GM19239 (cell line): ENCODE measurements at places on chromosomes 6 and 20.

DNA sequence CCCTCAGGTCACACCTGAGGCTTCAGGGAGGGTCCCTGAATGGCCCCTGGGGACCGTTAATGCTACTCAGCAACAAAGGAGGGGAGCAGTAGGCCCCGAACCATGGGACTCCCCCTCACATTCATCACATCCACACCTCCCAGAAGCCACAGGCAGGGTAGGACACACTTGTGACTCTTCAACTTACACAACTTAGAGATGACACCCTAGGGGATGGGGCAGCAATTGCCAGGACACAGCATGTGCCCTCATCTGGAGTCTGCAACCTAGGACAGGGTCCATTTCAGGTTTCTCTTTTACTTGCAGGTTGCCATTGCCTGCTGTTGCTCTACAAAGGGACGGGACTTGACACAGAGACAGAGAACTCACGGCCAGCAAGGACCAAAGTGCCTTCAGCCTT lies 770 bp downstream of the ULBP3 start:
- DNase-seq: no peak

DNA sequence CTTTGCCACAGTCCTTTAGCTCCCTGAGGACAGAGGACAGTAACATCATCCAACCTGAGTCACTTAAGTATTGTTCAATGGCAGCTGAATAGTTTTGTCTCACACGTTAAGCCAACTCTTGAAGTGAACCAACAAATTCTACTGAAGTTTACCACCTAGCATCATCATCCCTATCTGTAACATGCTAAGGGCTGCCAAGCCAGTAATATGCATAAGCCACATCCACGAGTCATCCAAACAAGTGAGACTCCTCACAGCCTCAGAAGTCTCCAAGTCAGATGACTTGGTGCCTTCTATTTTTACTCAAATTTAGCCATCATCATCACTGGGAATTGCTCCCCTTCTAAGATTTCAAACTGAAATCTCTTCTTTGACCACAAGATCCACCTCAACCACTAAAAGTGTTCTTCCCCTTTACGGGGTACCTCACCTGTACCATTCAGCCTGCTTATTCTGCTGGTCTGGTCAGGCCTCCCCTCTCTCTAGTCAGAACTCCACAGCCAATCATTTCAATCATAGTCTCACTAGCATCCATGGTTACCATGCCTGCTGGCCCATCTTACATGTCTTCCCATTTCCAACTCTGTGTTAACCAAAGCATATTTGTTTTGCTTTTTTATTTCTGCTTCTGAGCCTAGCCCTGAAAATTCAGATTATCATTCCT lies 73.7 kb downstream of the DTNBP1 start:
- DNase-seq: no peak

DNA sequence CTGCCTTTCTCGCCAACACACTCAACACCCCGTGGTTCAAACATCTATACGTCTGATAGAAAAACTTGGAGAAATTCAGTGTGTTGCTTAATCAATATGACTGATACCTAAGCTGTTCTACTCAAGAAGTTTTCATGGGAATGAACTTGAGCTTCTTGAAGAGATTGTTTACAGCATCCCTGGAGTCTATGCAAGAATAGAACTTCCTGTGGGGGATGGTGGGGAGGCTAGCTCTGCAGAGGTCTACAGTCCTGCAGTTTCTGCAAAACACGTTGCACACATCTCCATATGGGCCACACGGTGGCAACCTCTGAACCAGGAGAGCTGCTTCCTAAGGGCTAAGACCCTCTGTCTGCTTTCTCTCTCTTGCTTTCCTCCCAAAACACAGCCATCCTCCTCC lies 32.7 kb upstream of the FANCE start:
- DNase-seq: no peak

- DNase-seq: no peak
These were observed 751.6 kb downstream of the EYS start for GRCh38 chr6:64955435-64955848.

GRCh38 chr6:80930376-80930775 lies 822.1 kb downstream of the TENT5A start:
- DNase-seq: no peak

GRCh38 chr20:53252002-53252401 lies 279.8 kb downstream of the TSHZ2 start:
- DNase-seq: no peak

- DNase-seq: no peak
These were observed 77.8 kb upstream of the SLC35B3 start for GRCh38 chr6:8513174-8513573.

DNA sequence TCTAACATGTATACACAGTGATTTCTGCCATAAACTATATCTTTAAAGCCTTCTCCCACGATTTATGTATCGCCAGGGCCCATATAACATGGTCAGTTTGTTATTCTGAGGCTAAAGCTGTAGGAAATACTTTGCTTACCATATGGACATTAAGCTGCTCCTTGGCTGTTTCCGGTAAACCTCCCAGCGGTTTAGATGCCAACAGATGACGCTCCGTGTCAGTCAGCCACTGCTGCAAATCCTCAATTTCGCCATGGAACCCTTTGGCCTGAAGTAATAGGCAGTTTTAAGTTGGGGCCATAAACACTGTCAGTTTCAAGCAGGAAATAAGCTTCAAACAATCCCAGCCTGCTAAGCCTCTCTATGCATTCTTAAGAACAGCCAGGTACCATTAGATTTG lies 145.4 kb downstream of the DST start:
- DNase-seq: no peak

- DNase-seq: no peak
These were observed 201.0 kb downstream of the SYNDIG1 start for GRCh38 chr20:24670341-24670872.

GRCh38 chr6:107064579-107065065 lies 36.6 kb downstream of the MTRES1 start:
- DNase-seq: no peak

DNA sequence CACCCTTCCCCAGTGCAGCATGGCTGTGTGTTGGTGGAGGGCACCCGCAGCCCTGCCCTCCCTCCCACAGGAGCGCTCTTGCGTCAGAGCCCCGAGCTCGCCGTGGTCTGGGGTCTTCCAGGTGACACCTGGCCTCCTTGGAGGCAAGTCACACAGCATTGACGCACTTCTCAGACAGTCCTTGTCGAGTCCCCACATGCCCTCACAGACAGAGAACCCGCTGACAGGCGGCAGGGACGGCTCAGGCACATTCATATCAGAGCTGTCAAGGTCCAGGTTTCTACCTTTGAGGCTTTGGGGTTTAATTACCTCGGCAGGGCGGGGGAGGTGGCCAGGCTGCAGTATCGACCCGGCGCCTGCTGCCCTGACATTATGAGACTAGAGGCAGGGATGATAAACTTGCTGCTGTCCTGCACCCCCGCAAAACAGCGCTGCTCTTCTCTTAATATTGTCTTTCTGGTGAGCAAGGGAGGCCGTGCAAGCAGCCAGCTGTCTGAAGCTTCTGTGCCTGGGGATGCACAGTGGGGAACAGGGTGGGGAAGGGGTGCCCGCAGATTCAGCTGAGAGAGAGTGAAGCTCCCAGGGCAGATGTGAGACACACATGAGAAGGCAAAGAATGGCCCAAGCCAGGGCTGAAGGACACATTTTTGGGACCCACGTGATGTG lies 4.7 kb downstream of the NPEPL1 start:
- DNase-seq: no peak

DNA sequence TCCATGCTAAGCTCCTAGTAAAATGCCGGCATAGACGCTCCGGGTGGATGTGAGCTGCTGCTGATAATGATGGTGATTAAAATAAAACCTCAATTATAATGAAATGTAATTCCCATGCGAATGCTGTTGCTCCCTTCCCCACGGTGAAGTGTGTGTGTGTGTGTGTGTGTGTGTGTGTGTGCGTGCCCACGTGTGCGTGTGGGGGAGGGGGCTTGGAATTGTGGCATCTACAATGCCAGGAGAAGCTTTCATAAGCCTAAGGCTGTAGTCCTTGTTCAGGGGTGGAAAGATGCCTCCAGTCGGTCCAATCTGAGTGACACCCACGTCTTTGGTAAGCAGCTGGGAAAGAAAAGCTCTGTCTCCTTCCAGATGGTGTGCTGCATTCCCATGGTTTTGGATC lies 137.9 kb downstream of the CDH26 start:
- DNase-seq: no peak

DNA sequence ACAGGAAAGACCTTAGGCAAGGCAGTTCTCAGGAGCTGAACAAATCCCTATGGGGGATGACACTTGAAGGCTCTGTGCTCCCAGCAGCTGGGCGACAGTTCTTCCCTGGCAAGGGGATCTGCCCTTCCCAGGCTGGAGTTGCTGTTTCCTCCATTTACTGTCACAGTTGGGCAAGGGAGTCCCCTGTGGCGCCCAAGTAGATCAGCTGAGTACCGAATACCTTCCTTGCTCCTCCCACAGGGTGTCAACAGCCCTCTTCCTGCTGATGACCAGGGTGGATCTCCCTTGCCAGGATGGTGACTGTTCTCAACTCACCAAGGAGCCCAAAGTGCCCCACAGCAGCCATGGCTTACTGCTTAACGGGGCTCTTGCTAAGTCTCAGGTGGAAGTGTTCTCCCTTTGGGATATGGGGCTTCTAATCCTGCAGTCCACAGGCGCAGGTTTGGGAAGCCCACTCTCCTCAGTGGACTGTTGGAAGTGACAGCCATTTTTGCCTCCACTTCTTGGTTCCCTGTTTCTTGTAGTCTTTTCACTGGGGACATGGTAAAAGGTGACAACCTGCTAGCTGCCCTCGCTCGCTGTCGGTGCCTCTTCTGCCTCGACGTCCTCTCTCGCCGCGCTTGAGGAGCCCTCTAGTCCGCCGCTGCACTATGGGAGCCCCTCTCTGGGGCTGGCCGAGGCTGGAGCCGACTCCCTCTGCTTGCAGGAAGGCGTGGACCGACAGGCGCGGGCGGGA lies 5.7 kb upstream of the PSMG4 start:
- no peak for DNase-seq

DNA sequence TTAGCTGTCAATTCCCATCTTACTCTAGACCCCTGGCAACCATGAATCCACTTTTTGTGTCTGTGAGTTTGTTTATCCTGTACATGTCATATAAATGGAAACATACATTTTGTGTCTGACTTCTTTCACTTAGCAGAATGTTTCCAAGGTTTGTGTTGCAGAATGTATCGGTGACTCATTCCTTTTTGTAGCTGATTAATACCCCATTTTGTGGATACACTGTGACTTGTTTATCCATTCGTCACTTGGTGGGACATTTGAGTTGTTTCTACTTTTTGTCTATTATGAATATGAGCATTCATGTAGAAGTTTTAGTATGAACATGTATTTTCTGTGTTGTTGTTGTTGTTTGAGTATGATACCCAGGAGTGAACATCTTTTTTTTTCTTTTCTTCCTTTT lies 21.4 kb downstream of the CDYL start:
- no peak for DNase-seq

DNA sequence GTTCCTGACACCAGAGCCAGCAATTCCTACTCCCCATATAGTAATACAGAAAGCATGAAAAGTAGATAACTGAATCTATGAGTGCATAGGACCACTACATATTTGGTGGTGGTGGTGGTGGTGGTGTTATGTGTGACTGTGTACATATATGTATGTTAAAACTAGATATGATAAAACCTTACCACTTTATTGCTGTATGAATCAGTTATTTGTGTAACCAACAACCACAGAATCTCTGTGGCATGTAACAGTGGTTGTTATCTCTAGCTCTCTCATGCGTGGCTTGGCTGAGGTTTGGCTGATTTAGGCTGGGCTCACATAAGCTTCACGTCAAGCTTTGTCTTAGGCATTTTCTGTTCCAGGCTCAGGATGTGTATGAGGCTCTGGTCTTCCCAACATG lies 55.7 kb downstream of the PLCB1 start:
- DNase-seq: no peak

DNA sequence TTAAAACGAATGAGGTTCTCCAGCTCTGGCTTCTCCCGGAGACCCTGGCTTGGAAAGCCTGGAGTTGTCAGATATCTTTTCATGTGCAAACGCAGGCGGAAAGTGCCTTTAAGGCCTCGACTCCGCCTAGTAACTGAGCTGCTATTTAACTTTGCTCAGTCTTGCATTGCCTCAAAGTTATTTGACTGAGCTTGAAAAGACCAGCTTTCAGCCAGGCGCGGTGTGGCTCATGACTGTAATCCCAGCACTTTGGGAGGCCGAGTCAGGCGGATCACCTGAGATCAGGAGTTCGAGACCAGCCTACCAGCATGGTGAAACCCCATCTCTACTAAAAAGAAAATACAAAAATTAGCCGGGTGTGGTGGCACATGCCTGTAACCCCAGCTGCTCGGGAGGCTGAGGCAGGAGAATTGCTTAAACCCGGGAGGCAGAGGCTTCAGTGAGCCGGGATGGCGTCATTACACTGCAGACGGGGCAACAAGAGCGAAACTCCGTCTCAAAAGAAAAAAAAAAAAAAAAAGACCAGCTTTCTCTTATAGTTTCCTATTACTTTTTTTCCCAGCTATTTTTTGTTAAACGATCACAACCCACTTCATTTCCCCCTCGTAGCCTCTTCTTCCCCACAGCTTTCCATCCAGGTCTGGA lies 1.9 kb downstream of the GCNT2 start:
- no peak for DNase-seq

GRCh38 chr20:32012159-32012688 lies 2.0 kb downstream of the CCM2L start:
- DNase-seq: no peak

GRCh38 chr6:133101790-133102189 lies 139.4 kb upstream of the EYA4 start:
- DNase-seq: no peak

DNA sequence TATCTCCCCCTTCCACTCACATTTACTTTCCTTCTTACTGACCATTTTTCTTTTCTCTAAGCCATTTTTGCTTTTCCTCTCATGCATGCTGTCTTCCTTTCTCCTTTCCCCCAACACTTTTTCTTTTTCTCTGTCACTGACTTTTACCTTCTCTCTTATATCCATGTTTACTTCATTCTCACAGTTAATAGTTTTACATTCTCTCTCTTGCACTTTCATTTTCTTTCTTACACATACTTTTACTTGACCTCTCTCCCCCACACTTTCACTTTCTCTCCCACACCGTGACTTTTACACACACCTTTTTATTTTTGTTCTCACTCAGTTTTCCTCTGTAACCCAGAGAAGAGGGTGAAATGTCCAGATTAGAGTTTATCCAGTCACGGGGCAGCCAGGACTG lies 636.3 kb downstream of the PTPRT start:
- DNase-seq: no peak

- no peak for DNase-seq
These were observed 141.8 kb downstream of the COL19A1 start for GRCh38 chr6:70008189-70008588.

GRCh38 chr6:134004714-134005113 lies 47.7 kb downstream of the SLC2A12 start:
- no peak for DNase-seq

DNA sequence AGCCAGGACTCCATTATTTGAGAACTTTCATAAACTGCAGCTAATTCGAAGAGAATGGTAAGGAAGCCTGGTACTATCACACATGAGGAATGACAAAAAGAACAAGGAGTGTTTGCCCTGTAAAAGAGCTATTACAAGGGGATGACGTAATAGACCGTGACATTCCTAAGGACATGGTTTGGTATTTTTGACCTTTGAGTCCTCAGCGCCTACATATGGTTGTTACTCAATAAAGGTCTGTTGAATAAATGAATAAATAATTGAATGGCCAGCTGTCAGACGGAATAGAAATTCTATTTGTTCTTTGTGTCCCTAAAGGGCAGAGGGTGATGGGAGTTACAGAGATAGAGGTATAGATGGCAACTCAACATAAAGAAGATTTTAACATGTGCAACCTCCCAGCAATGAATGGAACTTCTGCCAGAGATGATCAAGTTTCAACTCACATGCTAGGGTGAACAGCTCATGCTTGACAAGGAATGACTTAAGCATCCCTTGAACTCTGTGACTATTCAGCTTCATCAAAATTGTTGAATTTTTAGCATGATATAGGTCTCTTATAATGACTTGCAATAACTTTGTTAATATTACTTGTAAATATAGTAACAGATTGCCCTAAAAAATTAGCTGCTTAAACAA lies 115.4 kb downstream of the TENT5A start:
- DNase-seq: no peak
